ENCODE measurements at places on chromosomes 2 and 18.

DNA sequence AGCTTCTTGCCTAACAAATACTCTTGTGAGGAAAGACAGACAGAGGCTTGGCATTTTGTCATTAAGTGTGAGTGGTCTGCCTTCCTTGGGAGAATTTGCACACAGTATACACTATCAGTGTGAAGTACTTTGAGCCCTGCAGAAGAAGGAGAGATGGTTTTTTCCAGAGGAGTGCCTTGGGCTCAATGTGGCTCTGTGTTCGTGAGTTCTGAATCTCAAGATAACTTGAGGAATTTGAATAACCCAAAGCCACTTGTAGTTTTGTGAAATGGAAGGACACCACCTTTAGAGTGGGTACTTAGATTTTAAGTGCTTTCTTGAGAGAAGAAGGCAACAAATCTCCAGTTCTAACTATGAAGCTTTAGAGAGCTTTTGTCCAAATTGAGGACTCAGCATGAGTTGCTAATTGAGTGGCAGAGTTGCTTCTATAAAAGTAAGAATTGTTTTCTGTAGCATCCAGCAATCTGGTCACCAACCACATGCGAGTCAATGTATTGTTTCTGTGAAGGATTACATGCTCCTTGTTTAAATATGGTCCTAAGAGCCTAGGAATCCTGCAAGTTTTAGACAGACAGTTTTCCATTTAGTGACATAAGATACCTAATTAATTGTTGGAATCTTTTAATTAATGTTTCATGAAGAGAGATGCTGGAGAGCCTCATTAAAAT lies 68.3 kb downstream of the BABAM2 start:
- no peak for DNase-seq

GRCh38 chr2:112884869-112885505 lies 26.0 kb upstream of the IL37 start:
- no peak for DNase-seq

DNA sequence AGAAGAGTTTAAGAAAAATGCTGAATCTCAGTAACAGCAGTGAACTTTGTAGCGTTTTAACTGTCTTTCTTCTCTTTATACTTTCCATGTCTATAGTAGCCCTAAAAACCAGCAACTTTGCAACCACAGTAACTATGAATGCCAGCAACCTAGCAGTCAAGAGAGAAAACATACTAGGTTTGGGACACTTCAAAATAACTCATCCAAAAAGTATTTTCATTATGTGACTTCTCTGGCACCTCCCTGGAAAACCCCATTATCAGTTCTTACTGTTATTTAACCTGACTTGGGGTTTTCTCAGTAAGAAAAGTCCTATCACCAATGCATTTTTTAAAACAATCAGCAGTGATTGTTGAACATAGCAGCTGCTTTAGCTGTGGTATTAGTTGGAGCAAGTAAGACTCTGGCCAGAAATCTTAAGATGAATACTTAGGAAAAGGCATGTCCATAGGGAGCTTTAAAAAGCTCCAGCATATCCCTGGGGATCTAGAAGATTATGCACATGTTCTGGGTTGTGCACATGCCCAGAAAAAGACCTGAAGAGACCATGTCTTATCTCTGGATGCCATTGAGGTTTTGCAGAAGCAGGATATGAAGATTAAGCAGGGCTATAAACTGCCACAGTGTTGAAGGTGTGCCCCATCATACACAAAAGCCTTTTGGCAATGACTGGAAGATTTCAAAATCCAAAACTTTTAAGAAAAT lies 411.3 kb downstream of the CMPK2 start:
- no peak for DNase-seq

DNA sequence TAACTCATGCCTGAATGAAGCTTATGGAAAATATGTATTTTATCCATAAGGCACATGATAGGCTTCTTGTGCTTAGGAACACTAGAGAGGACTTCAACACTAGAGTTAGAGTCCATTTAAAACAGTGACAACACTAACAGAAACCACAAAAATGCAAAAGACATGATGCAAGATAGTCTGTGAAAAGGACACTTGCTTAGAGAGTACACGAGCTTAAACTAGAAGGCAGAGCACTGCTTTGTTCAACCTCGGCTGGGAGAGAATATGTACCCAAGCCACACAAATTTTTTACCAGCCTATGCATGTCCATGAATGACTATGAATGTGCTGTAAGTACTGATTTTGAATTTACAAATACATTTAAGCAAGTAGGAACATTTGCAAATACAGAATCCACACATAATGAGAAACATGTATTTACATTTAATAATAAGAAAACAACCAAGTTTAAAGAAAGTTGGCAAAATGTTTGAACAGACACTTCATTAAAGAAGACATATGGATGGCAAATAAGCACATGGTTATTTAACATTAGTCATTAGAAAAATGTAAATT lies 130.6 kb downstream of the SPOPL start:
- DNase-seq = peak; percentile 3

GRCh38 chr18:74928194-74928968 lies 280.6 kb downstream of the PTGR3 start:
- DNase-seq = no peak

DNA sequence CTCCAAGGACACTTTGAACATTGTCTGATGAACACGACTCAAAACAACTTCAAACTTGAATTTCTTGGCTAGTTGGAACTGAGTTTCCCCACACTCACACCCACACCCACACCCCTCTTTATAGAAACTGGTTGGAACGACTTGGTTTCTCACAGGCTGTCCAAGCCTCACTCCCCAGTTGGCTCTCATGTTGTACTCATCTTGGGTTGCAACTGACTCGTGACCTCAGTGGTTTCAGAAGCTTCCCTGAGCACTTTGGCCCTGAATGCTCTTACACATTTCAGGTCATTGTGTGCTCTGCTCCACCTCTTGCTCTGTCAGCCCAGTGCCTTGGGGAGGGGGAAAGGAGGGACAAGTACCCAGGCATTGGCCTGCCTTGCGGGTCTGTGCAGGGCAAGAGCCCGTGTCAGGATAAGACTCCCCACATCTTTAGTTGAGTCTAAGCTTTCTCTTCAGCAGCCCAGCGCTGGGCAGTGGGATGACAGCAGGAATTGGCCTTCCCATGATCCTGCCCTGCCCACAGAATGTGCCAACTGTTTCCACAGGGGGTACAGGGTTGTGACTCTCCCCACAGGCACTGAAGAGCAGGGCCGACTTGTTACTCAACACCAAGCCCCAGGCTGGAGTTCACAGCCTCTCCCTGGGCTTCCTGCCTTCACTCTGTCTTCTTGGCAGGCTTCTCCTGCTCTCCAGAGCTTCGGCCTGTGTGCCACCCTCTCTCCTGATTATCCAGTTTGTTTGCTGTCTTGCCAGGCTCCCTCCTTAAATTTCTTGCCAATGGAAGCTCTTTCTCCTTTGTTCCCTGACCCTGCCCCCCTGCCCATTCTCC lies 104.6 kb downstream of the RTN4 start:
- DNase-seq = peak; percentile 23

- DNase-seq = no peak
Observed at GRCh38 chr18:25832001-25832604, 258.3 kb downstream of the SS18 start.

- no peak for DNase-seq
Observed at GRCh38 chr2:69020496-69021426, 7.8 kb downstream of the ANTXR1 start.

- DNase-seq = no peak
Observed at GRCh38 chr18:11074889-11075288, 74.5 kb downstream of the PIEZO2 start.

GRCh38 chr18:11669948-11670275 lies 19.2 kb upstream of the GNAL start:
- DNase-seq = no peak

- DNase-seq = no peak
Observed at GRCh38 chr2:119426801-119427395, 4.8 kb upstream of the TMEM37 start.

- no peak for DNase-seq
Observed at GRCh38 chr2:43553341-43553855, 42.4 kb downstream of the THADA start.

- DNase-seq = no peak
Observed at GRCh38 chr2:1360557-1361250, 52.6 kb upstream of the TPO start.

GRCh38 chr2:105400138-105400540 lies 1.3 kb upstream of the FHL2 start:
- DNase-seq = no peak

DNA sequence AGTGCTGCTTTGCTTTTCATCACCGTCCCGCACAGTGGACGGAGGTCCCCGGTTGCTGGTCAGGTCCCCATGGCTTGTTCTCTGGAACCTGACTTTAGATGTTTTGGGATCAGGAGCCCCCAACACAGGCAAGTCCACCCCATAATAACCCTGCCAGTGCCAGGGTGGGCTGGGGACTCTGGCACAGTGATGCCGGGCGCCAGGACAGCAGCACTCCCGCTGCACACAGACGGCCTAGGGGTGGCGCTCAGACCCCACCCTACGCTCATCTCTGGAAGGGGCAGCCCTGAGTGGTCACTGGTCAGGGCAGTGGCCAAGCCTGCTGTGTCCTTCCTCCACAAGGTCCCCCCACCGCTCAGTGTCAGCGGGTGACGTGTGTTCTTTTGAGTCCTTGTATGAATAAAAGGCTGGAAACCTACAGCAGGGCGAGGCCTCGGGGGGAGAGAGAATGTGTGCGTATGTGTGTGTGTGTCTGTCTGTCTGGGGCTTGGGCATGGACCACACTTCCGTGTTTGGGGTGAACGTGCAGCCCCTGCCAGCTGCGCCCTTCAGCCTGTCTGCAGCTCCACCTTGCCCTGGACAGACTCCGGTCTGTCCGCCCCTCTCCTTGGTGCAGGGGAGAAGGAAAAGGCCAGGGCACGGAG lies 32.3 kb downstream of the GPC1 start:
- no peak for DNase-seq

DNA sequence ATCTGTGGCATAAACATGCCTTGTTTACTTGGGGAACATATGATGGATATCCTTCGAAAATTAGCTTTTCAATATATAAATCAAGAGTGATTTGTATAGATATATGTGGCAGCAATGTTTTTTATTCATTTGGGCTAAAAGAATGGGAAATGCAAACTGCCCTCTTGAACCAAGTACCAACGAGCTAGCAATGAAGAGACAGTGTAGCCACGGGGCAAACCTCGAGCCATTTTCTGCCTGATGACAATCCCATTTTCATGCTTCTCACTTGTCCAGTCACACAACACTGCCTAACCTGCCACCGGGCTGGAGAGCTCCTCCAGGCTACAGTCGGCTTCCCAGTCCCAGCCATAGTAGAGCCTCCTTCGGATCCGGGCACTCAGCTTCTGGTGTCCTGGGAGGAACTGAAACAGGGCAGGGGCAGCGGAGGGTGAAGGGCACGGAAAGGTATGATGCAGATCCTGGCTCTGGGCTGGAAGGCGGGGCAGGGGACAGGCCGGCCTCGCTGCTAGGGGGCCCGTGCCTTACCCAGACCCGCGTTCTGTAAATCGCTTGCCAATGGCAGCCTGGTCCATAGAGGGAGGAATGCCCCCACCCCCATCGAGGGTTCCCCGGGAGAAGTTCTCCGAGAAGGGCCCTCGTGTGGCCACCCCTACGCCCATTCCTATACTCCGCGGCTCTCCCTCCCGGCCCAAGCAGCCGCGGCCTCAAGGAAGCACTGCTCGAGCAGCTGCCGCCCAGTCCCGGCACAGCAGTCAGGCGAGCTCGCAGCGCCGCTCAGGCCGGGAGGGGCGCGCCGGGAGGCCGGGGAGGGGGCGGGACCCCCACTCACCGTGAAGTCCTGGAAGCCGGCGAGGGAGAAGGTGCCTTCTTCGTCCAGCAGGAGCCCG lies 552 bp downstream of the CNPPD1 start:
- no peak for DNase-seq

Measured in AG04449 (cell line).